ENCODE measurements at places on chromosomes 5 and 9. TPM values are rescaled to one million over a fixed set of nuclear protein-coding genes. Genes with fewer than 3 reads are reported as not detected.

Gene NTNG2
- 5.4 TPM for total RNA-seq

DNA sequence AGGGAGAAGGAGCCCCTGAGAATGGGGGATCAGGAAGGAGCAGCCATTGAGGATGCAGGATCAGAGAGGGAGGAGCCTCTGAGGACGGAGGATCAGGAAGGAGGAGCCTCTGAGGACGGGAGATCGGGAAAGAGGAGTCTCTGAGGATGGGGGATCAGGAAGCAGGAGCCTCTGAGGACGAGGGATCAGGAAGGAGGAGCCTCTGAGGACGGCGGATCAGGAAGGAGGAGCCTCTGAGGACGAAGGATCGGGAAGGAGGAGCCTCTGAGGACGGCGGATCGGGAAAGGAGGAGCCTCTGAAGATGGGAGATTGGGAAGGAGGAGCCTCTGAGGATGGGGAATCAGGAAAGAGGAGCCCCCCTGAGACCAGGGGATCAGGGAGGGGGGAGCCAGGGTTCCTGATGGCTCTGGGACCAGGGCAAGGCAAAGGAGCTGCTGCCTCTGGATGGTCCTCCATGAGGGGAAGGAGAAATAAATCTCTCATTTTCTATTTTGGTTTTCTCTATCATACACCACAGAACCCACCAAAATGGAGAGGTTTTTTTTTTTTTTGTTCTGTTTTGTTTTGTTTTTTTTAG lies 22.6 kb upstream of the SARDH start:
- no peak for DNase-seq

Gene MYOZ3
- total RNA-seq: not detected

Gene SLC6A19
- total RNA-seq: not detected

GRCh38 chr9:95081998-95082397 lies 235.5 kb downstream of the FANCC start:
- no peak for DNase-seq

Gene SLC34A1
- 0.19 TPM for total RNA-seq

- DNase-seq: no peak
These were observed 1.2 kb downstream of the CDKN2B-AS1 start for GRCh38 chr9:21995666-21996398.

Gene ZER1
- total RNA-seq: 30.6 TPM

Gene NDUFS4
- 79.9 TPM for total RNA-seq

- DNase-seq: no peak
These were observed 21.7 kb downstream of the HBEGF start for GRCh38 chr5:140324617-140325241.

Gene FOXI1
- not detected for total RNA-seq

Gene CDKN2B-AS1
- 1.0 TPM for total RNA-seq

- no peak for DNase-seq
These were observed 21.0 kb upstream of the CDKN2B start for GRCh38 chr9:22030101-22030598.

Gene LCN1
- not detected for total RNA-seq

DNA sequence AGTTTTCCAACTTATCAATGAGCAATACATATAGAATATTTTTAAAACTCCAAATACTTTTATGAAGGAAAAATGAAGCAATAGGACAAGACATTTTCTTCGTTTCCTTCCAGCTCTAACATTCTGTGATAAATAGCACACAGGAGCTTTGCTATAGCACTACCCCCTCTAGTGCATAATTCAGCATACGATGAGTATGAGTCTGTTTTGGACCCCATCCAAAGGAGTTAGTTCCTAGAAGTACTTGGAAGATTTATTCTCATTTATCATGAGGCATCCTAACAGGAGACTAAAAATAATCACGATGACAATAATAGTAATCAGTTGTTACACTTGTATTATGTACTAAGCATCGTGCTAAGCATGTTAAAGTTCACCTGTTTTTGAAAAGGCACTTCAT lies 1061.3 kb upstream of the DMAC1 start:
- DNase-seq: no peak

DNA sequence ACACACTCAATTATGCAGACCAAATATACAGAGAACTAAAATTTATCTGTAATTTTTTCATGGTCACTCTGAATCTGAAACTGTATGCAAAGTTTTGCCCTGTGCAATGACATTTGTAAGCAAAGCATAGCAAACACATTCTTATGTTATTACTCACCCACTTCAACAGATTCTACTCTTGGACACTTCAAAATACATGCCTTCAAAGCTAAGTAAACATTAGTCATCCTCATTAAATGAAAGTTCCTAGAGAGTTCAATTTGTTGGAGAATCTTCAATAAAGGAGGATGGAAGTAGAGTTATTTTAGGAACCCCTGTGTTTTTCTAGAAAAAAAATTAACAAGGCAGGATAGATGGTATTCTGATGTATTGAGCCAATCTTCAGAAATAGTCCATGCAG lies 639.7 kb upstream of the C9orf72 start:
- DNase-seq: no peak

Gene IFNW1
- not detected for total RNA-seq

- DNase-seq: no peak
These were observed 26.6 kb downstream of the MYO10 start for GRCh38 chr5:16909464-16909863.

GRCh38 chr9:10134266-10134665 lies 478.5 kb downstream of the PTPRD start:
- no peak for DNase-seq

GRCh38 chr5:74468421-74468820 lies 172.1 kb downstream of the ENC1 start:
- no peak for DNase-seq

Gene RNF183
- total RNA-seq: 0.34 TPM

- DNase-seq: no peak
These were observed 74.8 kb downstream of the SLF1 start for GRCh38 chr5:94693043-94693822.

Gene NCS1
- total RNA-seq: 28.1 TPM

Gene CNTNAP3
- not detected for total RNA-seq

- no peak for DNase-seq
These were observed 705 bp upstream of the SLC6A3 start for GRCh38 chr5:1445689-1446601.

- DNase-seq: no peak
These were observed 207.6 kb downstream of the HSPA4 start for GRCh38 chr5:133259199-133259997.

Gene PDLIM4
- total RNA-seq: 1.2 TPM

DNA sequence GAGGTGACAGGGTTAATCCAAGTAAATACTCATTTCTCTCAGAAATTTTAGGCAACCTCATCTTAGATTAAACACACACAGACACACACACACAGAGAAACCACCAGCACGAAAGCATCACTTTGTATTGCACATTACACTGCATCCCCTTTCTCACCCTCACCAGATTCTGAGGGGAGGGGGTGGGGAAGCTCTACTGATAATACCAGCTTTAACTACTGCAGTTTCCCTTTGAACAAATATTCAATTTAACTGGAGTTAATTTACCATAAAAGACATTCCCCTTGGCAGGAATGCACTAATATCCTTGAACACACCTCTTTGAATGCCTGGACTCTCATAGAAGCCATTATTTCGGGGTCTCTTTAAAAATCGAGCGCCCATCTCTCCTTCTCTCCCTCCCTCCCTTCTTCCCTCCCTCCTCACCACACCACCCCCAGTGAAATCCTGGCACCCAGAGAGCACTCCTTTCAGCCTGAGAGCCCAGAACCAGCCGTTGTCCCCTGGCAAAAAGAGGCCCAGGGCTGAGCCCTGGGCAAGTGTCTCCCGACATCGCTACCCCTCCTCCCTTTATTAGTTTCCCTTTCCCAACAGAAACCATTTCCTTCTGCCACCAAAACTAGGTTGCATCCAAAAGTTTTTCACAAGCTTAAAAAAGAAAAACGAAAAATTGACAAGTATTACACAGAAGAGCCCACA lies 2.8 kb upstream of the NFIB start:
- no peak for DNase-seq

Gene SKP2
- total RNA-seq: 25.3 TPM

Gene PCAT7
- not detected for total RNA-seq

Gene ARID3C
- 0.29 TPM for total RNA-seq

- DNase-seq: no peak
These were observed 95.3 kb upstream of the VLDLR start for GRCh38 chr9:2526071-2526828.

DNA sequence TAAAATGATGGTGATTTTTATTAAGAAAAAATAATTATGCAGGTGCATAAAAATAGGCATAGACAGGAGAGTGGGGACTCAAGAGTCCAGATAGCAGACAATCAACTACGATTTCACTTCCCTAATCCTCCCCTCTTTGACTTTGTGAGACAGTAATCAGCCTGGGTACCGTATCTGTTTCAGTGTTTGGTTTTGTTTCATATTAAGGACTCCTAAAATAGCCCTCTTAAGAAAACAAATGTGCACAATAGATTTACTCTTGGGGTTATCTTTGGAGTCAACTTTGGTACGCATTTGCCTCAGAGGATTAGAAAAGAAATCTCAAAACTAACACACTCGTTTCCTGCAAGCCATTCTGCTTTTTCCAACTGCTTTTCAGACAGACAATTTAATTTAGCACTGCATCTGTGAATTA lies 96.3 kb downstream of the ZNF608 start:
- no peak for DNase-seq

- no peak for DNase-seq
These were observed 9.4 kb upstream of the PRSS3 start for GRCh38 chr9:33785914-33786313.

DNA sequence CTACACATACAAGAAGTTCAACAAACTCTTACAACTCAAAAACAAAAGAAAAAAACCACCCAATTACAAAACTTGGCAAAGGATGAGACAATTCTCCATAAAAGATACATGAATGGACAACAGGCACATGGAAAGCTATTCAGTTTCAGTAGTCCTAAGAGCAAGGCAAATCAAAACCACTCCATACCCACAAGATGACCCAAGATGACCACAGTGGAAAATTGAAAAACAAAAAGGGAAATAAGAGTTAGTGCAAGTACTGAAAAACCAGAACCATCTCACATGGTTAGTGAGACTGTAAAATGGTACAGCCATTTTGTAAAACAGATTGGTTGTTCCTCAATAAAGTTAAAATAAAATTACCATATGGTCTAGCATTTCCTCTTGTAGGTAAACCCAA lies 287.1 kb upstream of the CDH9 start:
- DNase-seq: no peak

- no peak for DNase-seq
These were observed 19.1 kb downstream of the NDST1 start for GRCh38 chr5:150527038-150527437.

GRCh38 chr9:18851069-18851795 lies 181.8 kb downstream of the SAXO1 start:
- DNase-seq: no peak

- peak; percentile 7 for DNase-seq
These were observed 262.1 kb upstream of the KLF4 start for GRCh38 chr9:107751567-107752210.

Gene LCP2
- 162 TPM for total RNA-seq

- no peak for DNase-seq
These were observed 68.0 kb downstream of the RIC1 start for GRCh38 chr9:5696884-5697283.

Gene CTNNAL1
- total RNA-seq: 22.1 TPM

GRCh38 chr5:141851195-141851874 lies 26.9 kb downstream of the PCDH1 start:
- no peak for DNase-seq

GRCh38 chr5:107673368-107674136 lies 2.8 kb upstream of the EFNA5 start:
- DNase-seq: peak; percentile 81

DNA sequence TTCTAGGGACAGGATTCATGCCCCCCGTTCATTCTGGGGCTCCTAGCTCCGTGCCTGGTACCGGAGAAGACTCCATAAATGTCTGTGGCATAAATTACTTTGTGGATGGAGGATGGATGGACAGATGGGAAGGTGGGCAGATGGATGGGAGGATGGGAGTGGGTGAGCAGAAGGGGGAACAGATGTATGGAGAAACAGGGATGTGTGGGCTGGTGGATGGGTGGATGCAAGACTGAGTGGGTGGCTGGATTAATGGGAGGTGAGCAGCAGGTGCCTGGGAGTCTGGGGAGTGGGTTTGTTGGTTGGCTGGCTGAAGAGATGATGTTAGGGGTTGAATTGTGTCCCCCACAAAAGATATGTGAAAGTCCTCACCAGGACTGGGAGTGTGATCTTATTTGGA lies 43.5 kb downstream of the SARDH start:
- no peak for DNase-seq
